ENCODE measurements at places on chromosomes 3 and 15. TPM values are rescaled to one million over a fixed set of nuclear protein-coding genes. Genes with fewer than 3 reads are reported as not detected.

- H3K27me3 ChIP-seq, result no peaks in the 10 kb centered on the region
- H3K27ac ChIP-seq, result no peak overlapping the region
- no peak overlapping the region for H3K4me3 ChIP-seq
- peaks cover 6% of the 10 kb centered on the region for H3K36me3 ChIP-seq
Measured at GRCh38 chr3:146536681-146537080, 7.7 kb downstream of the PLSCR1 start.

The RBP2 gene
- not detected for total RNA-seq

GRCh38 chr3:25103391-25103790, 324.7 kb upstream of the RARB start:
- no peak overlapping the region for H3K27ac ChIP-seq
- no peak overlapping the region for H3K4me3 ChIP-seq
- no peak for DNase-seq
- no peaks in the 10 kb centered on the region for H3K4me1 ChIP-seq

- no peak overlapping the region for H3K4me3 ChIP-seq
- no peaks in the 10 kb centered on the region for H3K4me1 ChIP-seq
- H3K27ac ChIP-seq, result no peak overlapping the region
- H3K36me3 ChIP-seq, result no peaks in the 10 kb centered on the region
- no peaks in the 10 kb centered on the region for H3K27me3 ChIP-seq
- no peak for DNase-seq
Measured at GRCh38 chr15:88987934-88988671, 74.9 kb upstream of the MFGE8 start.

GRCh38 chr3:161875483-161875882, 378.9 kb downstream of the OTOL1 start:
- no peaks in the 10 kb centered on the region for H3K4me1 ChIP-seq
- no peak overlapping the region for H3K27ac ChIP-seq
- no peaks in the 10 kb centered on the region for H3K36me3 ChIP-seq
- no peak overlapping the region for H3K4me3 ChIP-seq
- H3K27me3 ChIP-seq, result no peaks in the 10 kb centered on the region

DNA sequence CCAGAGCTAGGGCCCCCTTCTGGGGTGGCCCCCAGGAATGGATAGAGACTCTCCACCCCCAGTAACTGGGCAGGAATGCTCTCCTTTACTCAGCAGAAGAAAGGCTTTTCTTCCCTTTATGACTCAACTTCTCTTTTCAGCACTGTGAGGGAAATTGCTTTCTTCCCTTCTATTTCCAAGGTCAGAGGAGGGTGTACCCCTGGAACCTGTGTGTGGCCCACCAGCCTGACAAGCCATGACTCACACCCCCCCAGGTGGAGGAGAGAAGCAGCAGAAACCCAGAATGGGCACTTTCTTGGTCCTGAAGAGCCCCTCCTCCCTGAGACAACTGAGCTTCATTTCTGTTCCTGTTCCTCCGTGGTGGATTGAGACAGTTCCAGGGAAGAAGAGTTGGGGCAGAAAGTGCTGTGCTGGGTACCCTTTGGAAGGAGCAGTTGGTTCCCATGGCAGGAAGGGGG, 2.7 kb upstream of the ANKRD63 start:
- H3K27me3 ChIP-seq, result no peaks in the 10 kb centered on the region
- H3K4me3 ChIP-seq, result no peak overlapping the region
- no peak for DNase-seq
- no peak overlapping the region for H3K27ac ChIP-seq
- no peaks in the 10 kb centered on the region for H3K36me3 ChIP-seq
- H3K4me1 ChIP-seq, result peaks cover 37% of the 10 kb centered on the region

The WNT7A gene
- 7.4 TPM for total RNA-seq

The LIPH gene
- 47.9 TPM for total RNA-seq

The TUSC7 gene
- not detected for total RNA-seq

DNA sequence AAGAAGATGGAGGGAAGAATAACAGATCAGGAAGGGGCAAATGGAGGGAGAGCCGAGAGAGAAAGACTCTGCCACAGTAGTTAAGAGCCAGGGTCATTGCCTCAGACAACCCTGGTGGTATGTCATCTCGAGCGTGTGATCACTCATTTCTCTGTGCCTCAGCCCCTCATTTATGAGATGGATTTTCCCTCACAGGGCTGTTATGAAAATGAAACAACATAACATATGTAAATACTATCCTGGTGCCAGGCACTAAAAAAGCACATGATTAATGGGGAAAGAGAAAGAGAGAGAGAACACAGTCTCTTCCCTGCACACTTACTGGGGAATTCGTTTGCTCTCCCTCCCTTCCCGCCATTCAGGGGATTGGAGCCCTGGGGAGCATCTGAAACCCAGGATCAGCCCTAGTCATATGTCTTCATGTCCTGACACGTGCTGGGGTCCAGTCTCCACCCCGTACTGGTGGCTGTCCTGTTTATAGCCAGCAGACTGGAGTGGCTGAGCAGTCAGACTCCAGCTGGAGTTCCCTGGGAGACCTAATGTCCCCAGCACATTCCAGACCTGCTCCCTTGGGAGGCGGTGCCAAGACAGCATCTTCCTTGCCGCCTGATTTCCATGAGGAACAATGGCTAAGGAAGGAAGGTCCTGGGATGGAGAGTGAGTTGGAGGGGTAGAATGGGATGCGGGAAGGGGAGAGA, 14.7 kb upstream of the AMOTL2 start:
- H3K36me3 ChIP-seq, result no peaks in the 10 kb centered on the region
- no peaks in the 10 kb centered on the region for H3K27me3 ChIP-seq
- H3K4me1 ChIP-seq, result peaks cover 4% of the 10 kb centered on the region
- H3K4me3 ChIP-seq, result no peak overlapping the region
- H3K27ac ChIP-seq, result no peak overlapping the region
- DNase-seq, result no peak

DNA sequence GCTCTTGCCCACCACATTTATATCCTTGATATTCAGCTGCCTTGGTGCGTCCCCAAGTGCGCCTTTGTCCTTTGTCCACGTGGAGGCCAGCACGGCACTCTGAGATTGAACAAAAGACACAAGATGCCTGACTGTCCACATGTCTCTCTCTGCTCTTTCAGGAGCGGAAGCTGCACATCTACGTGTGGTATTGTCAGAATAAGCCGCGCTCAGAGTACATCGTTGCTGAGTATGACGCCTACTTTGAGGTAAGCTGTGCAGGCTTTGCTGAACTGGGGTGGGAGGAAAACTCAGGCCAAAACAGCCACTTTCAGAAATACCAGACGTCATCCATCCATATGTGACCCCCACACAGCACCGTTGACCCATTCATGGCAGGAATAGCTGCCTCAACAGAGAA, 72.0 kb upstream of the UMPS start:
- peaks cover 5% of the 10 kb centered on the region for H3K36me3 ChIP-seq
- no peaks in the 10 kb centered on the region for H3K4me1 ChIP-seq
- H3K27me3 ChIP-seq, result no peaks in the 10 kb centered on the region
- no peak for DNase-seq
- no peak overlapping the region for H3K27ac ChIP-seq
- no peak overlapping the region for H3K4me3 ChIP-seq

The CISH gene
- 45.1 TPM for total RNA-seq

DNA sequence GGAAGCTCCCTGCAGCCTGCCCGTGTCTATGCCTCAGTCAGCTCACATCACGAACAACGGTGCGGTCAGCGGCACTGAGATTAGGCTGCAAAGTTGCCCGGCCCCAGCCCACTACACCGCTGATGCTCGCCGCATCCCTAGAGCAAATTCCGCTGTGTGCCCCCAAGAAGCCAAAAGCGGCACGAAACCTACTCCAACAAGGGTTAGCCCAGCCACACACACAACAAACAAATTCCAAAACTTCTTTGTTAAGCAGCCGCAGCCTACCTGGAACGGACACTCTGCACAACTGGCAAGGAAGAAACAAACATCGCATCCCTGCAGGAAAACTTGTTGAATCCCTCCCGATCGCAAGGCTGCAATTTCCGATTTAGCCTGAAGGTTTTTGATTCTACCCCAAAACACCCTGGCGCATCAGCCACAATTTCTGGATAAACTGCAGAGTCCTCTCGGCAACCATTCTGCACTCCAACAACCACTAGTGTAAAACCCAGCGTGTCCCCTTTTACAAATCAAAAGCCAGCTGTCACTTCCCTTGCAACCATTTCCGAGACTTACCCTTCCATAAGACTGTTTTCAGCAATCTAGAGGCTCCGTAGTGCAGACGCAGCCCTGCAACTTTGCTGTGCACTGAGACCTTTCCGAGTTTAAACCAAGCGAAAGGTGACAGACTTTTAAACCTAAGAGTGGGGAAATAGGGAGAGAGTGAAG, 449 bp downstream of the ROBO1 start:
- H3K27me3 ChIP-seq, result peaks cover 6% of the 10 kb centered on the region
- H3K4me3 ChIP-seq, result no peak overlapping the region
- H3K4me1 ChIP-seq, result peaks cover 4% of the 10 kb centered on the region
- no peaks in the 10 kb centered on the region for H3K36me3 ChIP-seq
